RWPE1 (cell line): ENCODE measurements at places on chromosomes 12 and 14.

DNA sequence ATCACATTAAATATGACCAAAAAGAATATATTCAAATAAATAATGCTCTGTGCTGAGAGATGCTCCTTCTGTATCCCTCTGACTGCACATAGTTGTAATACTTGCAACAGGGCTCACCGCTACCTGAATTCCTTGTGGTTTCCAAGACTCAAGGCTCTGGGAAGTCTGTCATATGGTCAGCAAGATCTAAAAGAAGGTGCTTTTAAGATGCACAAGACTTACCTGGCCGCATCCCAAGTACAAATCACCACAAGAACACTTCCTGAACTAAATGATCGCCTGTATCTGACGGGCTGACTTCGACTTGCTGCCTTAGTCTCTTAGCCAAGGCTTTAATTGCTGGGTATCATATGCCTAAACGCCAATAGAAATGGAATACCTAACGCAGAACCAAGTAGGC, 67.2 kb downstream of the HECTD4 start:
- DNase-seq = no peak

DNA sequence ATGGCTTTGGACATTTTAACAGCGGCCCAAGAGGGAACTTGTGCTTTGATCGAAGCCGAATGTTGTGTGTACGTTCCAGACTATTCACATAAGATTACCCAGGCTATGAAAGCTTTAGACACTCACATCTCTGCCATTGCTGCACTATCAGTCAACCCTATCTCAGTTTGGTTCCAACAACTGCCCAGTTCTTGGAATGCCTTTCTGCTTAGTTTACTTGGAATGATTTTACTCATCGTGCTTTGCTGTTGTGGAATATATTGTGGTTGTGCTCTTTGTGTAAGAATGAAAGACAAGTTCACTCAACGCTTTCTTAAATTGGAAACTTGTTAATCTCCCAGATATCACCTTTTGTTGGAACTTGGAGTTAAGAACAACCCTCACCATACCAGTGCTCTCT, 498.2 kb downstream of the GLT1D1 start:
- no peak for DNase-seq

DNA sequence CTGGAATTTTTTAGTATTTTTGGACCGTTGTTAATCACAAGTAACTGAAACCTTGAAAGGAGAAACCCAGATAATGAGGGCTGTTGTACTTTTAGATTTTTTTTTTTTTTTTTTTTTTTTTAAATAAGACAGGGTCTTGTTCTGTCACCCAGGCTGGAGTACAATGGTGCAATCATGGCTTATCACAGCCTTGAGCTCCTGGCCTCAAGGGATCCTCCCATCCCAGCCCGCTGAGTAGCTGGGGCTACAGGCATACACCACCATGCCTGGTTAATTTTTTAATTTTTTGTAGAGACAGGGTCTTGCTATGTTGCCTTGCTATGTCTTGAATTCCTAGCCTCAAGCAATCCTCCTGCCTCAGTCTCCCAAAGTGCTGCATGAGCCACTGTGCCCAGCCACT, 211.6 kb downstream of the SYNE2 start:
- no peak for DNase-seq

GRCh38 chr12:125075-125474, 58.5 kb downstream of the IQSEC3 start:
- DNase-seq = no peak

DNA sequence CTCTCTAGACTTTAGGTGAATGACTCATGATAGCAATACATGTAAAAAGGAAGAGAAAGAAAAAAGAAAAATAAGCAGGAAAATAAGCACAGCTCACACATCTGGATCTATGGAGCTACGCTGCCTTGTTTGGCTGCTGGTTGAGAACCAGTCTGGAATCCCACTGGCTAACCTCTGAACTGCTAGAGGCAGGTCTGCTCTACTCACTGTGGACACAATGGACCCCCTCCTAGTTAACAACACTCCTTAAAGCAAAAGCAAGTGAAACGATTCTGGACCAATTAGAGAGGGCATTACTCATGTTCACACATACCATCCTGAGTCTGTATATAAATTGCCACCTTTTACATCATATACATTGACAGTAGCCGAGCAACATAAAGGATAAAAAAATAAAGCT, 383.2 kb upstream of the FLRT2 start:
- DNase-seq = no peak

DNA sequence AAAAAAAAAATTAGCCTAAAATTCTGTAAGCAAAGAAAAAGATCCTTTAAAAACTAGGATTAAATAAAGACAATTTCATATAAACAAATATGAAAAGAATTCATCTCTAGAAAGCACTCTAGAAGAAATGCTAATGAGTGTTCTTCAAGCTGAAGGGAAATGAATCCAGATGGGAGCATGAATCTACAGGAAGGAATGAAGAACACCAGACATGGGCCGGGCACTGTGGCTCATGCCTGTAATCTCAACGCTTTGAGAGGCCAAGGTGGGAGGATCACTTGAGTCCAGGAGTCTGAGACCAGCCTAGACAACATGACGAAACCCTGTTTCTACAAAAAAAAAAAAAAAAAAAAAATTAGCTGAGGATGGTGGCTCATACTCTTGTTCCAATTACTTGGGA, 297.2 kb downstream of the FBXL14 start:
- no peak for DNase-seq

- DNase-seq = peak; percentile 36
Observed at GRCh38 chr12:62006076-62006732, 254.0 kb upstream of the USP15 start.

- DNase-seq = no peak
Observed at GRCh38 chr14:106166232-106166631, 639.8 kb downstream of the TMEM121 start.

DNA sequence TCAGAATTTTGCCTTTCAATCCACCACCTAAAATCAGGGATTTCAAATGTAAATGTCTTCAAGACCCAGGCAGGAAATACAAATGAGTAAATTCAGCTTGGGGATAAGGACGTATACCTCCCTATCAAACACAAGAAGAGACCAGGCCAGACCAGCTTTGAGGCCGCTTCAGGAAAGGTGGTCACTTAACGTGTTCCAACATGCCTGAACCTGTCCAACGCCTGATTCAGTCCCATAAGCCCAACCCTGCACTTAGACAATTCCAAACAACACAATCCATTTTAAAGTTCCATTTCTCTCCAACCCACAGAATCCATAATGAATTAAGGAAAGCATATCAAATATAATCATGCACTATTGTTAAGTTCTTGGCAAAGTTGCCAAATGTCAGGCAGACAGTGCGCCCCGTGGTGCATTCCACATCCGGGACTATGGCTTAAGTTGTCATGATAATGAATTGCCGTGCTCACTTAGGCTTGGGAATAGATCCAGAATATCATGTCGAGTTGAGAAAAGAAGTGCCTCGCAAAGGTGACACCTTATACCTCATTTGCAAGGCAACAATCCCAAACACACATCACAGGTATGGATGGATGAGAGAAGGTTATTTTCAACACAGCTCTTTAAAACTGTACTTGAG, 35.5 kb downstream of the CCDC60 start:
- DNase-seq = peak; percentile 27

DNA sequence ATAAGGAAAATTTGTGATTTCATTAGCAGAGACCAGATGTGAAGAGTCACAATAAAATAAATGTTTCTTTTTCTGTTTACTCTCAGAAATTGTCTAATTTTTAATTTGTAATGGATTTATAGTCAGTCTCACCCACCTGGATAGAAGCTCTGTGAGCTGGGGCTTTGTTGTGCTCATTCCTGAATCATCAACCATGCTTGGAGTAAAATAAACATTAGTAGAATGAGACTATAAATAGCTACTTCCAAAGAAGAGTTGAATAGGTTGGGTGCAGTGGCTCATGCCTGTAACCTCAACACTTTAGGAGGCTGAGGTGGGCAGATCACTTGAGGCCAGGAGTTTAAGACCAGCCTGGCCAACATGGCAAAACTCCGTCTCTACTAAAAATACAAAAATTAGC, 185.3 kb upstream of the FBXO33 start:
- DNase-seq = no peak

DNA sequence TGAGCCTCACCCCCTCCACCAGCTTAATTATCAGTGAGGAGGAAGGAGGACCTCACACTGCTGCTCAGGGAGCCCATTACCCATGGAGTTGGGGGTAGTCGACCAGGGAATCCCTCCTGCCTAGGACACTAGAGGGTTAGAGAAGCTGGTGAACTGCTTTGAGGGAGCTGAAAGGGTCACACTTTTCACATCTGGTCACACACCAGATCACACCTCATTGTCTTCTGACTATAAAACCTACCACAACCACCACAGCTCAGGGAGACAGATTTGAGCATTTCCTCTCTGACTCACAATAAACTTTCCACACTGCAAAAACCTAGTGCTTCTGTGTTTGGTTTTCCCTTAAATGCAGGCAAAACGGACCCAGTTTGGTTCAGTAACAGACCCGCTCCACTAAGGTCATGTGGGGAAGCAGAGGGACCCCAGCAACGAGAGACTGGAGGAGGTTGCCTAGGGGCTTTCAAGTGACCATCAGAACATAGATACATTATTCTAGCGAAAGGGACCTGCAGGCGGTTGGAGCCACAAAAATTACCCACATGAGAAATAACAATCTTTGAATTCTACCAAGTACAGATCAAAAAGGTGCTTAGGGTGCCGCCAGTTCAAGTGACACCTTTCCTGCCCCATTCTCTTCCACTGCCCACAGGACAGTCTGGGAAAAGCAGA, 151.4 kb upstream of the AVPR1A start:
- DNase-seq = no peak

DNA sequence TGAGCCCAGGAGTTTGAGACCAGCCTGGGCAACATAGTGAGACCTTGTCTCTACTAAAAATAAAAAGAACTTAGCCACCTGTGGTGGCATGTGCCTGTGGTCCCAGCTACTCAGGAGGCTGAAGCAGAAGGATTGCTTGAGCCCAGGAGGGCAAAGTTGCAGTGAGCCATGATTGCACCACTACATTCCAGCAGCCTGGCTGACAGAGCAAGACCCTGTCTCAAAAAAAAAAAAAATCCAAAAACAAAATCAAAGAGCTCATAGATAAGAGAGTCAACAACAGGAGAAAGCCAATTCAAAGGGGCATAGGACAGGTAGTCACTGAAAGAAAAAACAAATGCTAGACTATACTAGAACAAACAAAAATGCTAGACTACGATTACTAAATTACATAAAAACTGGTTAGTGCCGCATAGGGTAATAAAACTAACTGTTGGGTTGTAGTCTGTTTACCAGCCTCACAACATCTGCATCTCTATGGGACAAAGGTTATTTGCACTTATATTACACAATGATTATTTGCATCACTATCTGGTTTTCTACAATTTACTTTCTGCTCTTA, 16.6 kb upstream of the EEA1 start:
- no peak for DNase-seq

DNA sequence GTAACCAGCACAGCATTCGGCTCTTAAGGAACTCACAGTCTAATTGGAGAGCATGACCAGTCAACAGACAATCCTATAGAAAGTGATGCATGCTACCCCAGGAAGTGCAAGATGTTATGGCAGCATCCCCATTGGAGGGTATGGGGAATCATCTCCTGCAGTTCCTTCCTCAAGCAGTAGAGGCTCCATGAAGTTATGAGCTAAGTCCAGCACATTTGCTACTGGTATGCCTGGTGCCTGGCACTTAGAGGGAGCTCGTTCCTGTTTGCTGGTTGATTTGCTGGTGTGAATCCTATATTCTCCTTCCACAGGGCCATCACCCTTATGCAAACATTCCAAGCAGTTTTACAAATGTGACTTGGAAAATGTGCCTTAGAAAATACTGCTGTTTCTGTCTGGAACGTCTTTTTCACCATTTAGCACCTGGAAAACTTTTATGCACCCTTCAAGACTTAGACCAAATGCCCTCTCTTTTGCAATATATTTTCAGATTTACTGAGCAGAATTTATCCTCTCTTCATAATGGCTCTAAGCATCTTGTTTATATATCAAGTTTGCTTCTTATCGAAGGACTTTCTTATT, 136.1 kb upstream of the WSCD2 start:
- peak; percentile 36 for DNase-seq

DNA sequence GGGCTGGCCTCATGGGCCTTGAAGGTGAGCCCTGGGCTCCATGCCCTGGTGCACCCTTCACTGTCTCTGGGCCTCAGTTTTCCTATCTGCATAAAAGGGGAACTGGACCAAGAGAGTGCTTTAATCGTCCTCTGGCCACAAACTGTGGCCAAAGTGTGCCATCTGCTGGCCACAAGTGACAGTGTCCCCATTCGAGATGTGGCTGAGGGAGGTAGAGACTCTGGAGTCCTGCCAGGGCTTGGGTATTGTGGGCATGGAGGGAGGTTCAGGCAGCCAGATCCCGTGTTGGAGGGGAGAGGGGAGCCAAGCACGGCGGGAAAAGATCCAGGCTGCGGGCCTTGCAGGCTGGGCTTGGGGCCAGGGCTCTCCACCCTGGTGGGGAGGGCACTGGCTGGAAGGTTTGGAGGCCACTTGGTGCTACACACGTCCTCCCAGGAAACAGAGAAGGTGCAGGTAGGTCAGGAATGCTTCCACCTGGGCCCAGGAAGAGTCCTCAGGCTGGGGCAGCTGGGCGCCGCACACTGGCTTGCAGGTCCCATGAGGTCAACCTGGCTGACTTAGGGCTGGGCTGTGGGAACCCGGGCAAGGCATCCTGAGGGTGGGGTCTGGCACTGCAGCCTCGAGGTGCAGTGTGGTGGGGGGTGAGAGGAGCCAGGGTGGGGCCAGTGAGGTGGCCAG, 7.3 kb upstream of the KIF26A start:
- DNase-seq = peak; percentile 69

GRCh38 chr12:123391546-123392343, 7.8 kb downstream of the KMT5A start:
- no peak for DNase-seq
